ENCODE measurements at places on chromosomes 1 and 21. TPM values are rescaled to one million over a fixed set of nuclear protein-coding genes. Genes with fewer than 3 reads are reported as not detected.
A peak's percentile ranks its signal among the peaks of the same experiment; 100 is the strongest.

DNA sequence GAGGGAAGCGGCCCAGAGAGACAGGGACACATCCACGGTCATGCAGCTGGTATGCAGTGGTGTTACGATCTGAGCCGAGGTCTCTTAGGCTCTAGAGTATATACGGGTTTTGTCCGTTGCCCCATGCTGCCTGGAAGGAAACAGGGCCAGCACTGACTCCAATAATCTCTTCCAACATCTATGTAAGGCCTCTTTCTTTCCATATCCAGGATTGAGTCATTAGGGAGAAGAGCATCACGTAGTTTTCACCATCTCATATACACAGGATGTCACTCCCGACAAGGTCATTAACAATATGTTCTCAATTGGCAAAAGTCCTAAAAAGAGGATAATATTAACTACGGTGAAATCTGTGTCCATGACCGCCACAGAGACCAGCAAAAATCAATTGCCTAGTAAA is 4.4 kb downstream of the C8B start:
- no peak overlapping the region for H3K4me3 ChIP-seq
- H3K27ac ChIP-seq, result no peak overlapping the region
- no peaks in the 10 kb centered on the region for H3K36me3 ChIP-seq
- no peak for DNase-seq
- no peaks in the 10 kb centered on the region for H3K27me3 ChIP-seq

The GORAB gene
- total RNA-seq, result 13.5 TPM

- H3K27me3 ChIP-seq, result no peaks in the 10 kb centered on the region
- H3K4me1 ChIP-seq, result no peaks in the 10 kb centered on the region
- no peak for DNase-seq
- no peak overlapping the region for H3K27ac ChIP-seq
These were observed 29.9 kb downstream of the TMCO1 start for GRCh38 chr1:165738794-165739193.

GRCh38 chr21:41965045-41965444 is 11.2 kb upstream of the C2CD2 start:
- DNase-seq, result no peak
- H3K27ac ChIP-seq, result no peak overlapping the region
- H3K27me3 ChIP-seq, result peaks cover 5% of the 10 kb centered on the region
- no peaks in the 10 kb centered on the region for H3K4me1 ChIP-seq
- H3K36me3 ChIP-seq, result no peaks in the 10 kb centered on the region
- no peak overlapping the region for H3K4me3 ChIP-seq

- no peaks in the 10 kb centered on the region for H3K36me3 ChIP-seq
- no peak for DNase-seq
- H3K27ac ChIP-seq, result no peak overlapping the region
- no peaks in the 10 kb centered on the region for H3K4me1 ChIP-seq
These were observed 142.6 kb upstream of the PALMD start for GRCh38 chr1:99503276-99503747.

- no peak overlapping the region for H3K4me3 ChIP-seq
- H3K36me3 ChIP-seq, result no peaks in the 10 kb centered on the region
- peak overlapping the region; percentile 21 for H3K27ac ChIP-seq
- peak; percentile 30 for DNase-seq
- H3K4me1 ChIP-seq, result peaks cover 50% of the 10 kb centered on the region
These were observed 9.8 kb downstream of the LGR6 start for GRCh38 chr1:202203238-202204039.

DNA sequence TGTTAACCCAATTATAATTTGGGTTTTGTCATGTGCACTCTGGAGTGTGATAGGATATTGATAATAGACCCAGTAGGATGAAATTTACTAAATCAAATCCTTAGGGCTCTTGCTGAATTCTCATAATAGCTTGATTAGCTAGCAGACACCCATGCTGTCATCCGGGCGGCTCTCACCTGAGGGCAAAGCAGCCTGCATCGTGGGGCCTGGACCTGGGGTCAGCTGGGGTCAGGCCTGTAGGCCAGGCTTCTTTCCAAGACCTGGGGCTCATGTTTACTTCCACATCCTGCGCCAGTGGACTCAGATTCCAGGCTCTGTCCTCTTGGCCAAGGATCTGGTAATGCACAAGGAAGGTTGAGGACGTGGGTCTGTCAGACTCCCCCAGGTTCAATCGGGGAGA is 486.3 kb downstream of the NPHP4 start:
- H3K4me1 ChIP-seq, result no peaks in the 10 kb centered on the region
- no peak overlapping the region for H3K27ac ChIP-seq
- H3K36me3 ChIP-seq, result no peaks in the 10 kb centered on the region
- DNase-seq, result no peak
- H3K4me3 ChIP-seq, result no peak overlapping the region

The AVPR1B gene
- total RNA-seq, result not detected

DNA sequence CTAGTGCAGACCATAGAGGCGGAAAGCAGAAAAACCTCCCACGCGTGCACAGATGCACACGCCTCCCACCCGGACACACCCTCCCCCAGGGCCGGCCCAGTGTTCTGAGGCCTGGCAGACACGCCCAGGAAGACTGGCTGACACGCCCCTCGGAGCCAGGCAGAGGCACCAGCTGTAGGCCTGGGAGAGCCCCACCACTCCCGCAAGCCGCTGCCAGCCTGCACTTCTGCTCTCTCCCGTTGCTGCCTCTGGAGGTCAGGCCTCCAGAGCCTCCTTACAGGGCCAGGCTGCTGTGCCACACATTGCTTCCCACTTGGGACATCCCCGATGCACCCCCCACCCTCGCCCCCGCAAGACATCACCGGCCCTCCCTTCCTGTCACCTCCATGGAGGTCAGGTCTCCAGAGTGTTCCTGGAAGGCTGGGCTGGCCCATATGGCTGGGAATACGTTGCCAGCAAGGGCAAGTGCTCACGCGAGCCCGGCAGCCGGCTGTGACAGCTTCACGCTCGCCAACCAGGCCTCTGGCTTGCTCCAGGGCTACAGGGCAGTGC is 40.4 kb downstream of the CASZ1 start:
- H3K27ac ChIP-seq, result no peak overlapping the region
- no peak overlapping the region for H3K4me3 ChIP-seq
- peak; percentile 58 for DNase-seq
- peaks cover 9% of the 10 kb centered on the region for H3K4me1 ChIP-seq

DNA sequence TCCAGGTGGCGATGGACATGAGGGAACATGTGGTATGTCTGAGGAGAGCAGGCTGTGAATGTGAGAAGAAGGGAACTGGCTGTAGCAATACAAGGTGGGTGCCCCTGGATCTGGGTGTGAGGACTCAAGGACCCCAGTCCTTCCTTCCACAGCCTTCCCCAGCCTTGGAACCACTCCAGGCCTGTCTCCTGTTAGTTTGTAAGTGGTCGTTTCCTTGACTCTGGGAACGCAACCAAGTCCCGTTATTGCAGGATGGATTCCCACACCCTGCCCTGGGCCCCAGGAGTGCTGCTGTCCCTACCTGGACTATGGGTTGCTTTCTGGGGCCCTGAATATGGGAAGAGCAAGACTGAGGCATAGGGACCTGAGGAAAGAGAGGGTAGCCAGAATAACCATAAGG is 47.2 kb upstream of the VANGL1 start:
- no peak overlapping the region for H3K4me3 ChIP-seq
- no peaks in the 10 kb centered on the region for H3K36me3 ChIP-seq
- H3K27ac ChIP-seq, result no peak overlapping the region

DNA sequence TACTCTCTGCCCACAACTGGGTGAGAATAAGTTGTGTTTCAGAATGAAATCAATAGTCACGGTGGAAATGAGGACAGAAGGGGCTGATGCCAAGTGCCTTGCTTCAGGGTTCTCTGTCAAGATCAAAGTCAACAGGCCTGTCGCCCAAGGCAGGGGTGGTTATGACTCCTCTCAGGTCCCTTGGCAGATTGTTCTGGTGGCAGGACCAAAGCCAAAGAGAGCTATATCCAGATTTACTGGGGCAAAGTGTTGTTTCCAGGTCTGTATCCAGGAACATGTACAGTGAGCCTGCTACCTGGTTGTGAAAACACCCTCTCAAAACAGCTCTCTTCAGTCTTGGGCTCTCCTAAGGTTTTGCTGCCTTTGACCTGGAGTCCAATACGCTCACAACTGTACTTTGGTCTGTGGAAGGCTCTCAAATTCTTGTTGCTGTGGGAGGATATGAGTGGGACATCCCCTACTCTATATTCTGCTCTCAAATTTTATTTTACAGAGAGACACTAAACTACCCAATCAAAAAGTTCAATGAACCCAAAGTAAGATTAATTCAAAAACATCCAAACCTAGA is 175.1 kb upstream of the ETV3 start:
- H3K27ac ChIP-seq, result no peak overlapping the region
- no peaks in the 10 kb centered on the region for H3K36me3 ChIP-seq
- H3K27me3 ChIP-seq, result peaks cover 9% of the 10 kb centered on the region
- DNase-seq, result no peak

The DCDC2B gene
- total RNA-seq, result 0.11 TPM

DNA sequence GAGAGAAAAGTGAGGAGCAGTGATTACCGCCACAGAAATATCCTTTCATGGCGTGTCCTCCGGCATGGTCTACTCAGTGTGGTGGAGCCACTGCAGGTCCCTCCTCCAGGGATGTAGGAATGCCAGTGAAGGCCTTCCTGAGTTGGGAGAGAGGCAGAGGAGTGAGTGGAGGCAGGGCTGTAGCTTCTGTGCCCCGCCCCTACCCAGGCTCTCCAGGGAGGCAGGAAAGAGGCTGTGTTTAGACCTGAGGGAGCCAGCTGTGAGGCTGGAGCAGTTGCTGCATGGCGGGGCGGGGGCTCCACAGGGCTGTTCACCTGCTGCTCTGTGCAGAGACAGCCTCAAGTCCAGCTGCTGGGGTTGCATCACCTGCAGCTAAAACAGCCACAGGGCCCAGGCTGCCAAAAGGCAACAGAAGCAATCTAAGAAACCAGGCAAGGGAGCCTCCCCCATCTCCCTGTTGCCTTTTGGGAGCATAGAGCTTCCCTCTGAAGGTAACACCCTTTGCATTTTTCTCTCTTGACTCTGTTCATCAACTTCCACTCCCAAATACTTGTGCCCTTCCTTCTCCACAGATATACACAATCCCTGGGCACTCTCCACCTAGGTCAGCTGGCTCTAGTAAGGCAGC is 801 bp upstream of the ANXA9 start:
- no peak overlapping the region for H3K4me3 ChIP-seq
- no peak for DNase-seq
- peaks cover 28% of the 10 kb centered on the region for H3K4me1 ChIP-seq

DNA sequence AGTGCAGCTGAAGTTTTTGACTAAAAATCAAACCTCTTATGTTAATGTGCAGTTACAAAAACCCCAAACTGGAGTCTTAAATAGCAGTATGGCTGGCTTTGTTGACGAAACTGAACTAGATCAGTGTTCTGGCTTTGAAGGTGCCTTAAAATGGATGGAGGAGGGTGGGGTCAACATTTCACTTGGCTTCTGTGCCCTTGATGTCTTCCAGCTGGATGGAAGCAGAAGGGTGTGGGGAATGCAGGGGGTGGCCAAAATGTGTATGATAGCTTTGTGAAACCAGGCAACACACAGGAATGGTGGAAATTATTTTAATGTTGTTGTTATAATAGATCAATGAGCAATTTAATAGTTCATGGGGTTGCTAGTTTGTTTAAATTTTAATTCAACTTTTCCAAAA is 96.8 kb upstream of the C1orf105 start:
- no peaks in the 10 kb centered on the region for H3K4me1 ChIP-seq
- H3K36me3 ChIP-seq, result no peaks in the 10 kb centered on the region
- no peak overlapping the region for H3K27ac ChIP-seq
- no peak overlapping the region for H3K4me3 ChIP-seq

The UBL4B gene
- not detected for total RNA-seq

The RPS8 gene
- total RNA-seq, result 2,465 TPM

The LRRN2 gene
- total RNA-seq, result not detected

DNA sequence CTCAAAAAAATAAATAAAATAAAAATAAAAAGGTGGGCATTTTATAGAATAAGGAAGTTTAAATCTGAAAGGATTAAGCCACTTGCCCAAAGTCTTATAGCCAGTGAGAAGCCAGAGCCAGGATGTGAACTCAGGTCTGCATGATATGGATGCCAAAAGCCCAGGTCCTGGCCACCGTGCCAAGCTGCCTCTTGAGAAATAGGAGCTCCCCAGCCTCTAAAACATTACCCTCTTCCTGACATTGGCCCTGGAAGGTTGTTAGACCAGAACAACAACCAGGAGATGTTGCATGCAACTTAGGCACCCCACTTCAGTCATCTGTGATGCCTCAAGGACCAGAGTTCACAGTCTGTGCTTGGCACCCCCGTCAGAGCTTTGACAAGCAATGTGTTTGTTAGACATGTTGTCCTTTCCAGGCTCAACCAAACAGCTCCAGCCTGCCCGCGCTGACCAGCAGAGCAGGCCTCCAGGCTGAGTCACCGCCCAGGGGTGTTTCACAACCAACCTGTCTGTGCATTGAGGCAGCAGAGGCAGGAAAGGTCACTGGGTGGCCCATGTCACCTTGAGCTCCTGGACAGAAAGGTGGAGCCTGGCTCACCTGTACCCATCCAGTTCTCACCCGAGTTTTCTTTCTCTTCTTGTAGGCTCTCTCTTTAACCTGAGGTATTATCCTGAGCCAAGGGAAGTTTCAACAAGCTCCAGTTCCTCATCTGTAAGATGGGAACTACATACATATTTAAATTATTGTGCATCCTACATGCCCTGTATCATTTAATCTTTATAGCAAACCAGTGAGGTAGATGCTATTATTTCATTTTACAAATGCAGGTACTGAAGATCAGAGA is 14.9 kb upstream of the MED18 start:
- no peaks in the 10 kb centered on the region for H3K36me3 ChIP-seq
- no peak for DNase-seq
- H3K27ac ChIP-seq, result no peak overlapping the region
- H3K4me3 ChIP-seq, result no peak overlapping the region

DNA sequence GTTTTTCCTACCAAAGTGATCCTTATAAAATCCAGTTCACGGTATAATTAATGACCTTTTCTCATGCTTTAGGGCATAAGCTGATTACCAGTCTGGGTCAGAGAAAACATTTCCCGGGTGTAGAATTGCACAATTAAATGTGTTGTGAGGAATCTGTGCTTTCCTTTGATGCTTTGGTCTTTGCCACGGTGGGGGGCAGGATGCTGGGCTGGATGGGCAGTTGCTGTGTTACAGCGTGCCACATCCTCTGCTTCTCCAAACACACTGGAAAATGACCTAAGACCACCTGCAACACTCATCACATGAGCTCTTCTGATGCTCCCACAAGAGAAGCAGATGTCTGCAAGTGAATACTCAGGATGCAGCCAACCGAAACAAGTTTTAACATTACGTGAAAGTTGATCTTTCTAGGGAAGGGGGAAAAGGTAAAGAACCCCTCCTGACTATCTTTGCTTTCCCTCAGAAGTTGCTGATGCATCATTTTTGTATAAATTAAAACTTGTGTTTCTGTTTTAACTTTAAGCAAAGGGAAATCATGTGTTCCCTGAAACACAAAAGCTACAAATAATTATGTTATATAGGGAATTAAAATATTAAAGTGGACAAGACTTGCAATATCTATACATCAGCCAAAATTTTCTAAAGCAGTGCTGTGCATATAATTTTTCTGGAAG is 515.3 kb upstream of the NR5A2 start:
- H3K27ac ChIP-seq, result no peak overlapping the region
- no peak for DNase-seq
- no peak overlapping the region for H3K4me3 ChIP-seq
- no peaks in the 10 kb centered on the region for H3K27me3 ChIP-seq

The SNAP47 gene
- total RNA-seq, result 27.0 TPM

DNA sequence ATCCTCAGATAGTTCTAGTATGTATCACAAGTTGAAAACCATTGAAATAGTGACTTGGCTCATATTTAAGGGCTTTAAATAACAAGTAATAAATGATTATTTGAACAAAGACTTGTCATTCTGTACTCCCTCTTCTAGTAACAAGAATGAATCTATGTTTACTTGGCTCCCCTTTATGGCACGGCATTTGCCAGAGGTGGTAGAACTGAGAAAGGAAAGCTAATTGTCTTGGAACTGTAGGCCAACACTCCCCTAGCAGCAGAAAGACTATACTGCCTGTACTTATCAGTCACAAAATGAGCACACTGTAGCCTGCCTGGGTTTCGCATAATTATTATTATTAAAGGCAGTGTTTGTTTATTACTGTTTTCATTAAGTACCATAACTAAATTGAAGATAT is 29.6 kb upstream of the SMYD2 start:
- H3K4me1 ChIP-seq, result no peaks in the 10 kb centered on the region
- H3K27ac ChIP-seq, result no peak overlapping the region

The HES4 gene
- 0.62 TPM for total RNA-seq
